ENCODE measurements at places on chromosomes 7 and 10. TPM values are rescaled to one million over a fixed set of nuclear protein-coding genes. Genes with fewer than 3 reads are reported as not detected.

DNA sequence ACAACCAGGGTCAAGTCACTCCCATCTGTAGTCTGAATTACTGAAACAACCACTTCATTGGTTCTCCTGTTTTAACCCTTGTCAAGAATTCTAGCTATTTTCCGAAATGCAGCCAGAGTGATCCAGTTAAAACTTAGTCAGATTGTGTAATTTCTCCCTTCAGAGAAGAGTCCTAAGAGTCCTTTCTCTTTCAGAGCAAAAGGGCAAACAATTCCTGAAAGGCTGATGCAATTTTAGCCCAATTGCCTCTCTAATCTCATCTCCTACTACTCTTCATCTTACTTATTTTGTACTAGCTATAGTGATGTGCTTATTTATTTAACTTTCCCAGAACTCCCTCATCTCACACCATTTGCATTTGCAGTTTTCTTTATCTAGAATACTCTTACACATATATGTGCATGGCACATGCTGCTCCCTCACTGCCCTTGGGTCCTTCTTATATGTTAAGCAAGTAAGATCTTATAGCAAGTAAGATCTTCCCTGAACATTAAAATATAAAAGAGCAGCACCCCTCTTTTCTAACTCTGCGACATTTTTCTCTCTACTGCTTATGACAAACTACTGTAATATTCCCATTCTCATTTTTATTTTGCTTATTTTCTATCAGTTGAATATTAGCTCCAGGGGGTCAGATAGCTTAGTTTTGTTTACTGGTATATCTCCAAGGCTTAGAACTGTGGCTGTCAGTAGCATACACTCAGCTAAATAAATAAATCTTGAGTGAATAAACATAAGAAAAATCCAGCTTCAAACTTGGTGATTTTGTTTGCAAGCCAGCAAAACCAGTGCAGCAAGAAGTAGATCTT lies 44.6 kb downstream of the HGF start:
- H3K27me3 ChIP-seq: no peaks in the 10 kb centered on the region
- no peak overlapping the region for H3K27ac ChIP-seq

DNA sequence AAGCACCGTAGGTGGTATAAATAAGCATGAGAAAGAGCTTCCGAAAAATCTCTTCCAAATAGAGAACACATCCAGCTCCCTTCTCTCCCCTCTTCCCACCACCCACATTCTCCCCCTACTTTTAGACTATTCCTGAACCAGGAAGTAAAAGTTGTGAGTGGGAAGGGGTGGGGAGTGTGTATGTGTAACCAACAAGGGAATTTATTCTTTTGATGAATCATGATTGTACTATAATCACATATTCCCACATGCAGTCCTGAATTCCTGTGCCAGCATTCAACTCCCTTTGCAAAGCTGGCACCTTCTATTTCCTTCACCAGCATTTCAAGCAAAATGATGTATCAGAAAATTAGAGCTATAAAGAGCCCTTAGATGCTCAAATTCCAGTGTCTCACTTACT lies 230.6 kb upstream of the CHRM2 start:
- H3K36me3 ChIP-seq: no peaks in the 10 kb centered on the region
- no peaks in the 10 kb centered on the region for H3K4me1 ChIP-seq
- no peaks in the 10 kb centered on the region for H3K27me3 ChIP-seq
- H3K27ac ChIP-seq: no peak overlapping the region

GRCh38 chr10:126062131-126063032 lies 166.0 kb downstream of the FANK1 start:
- DNase-seq: peak; percentile 77
- H3K27me3 ChIP-seq: peaks cover 5% of the 10 kb centered on the region
- no peak overlapping the region for H3K27ac ChIP-seq
- no peaks in the 10 kb centered on the region for H3K36me3 ChIP-seq

DNA sequence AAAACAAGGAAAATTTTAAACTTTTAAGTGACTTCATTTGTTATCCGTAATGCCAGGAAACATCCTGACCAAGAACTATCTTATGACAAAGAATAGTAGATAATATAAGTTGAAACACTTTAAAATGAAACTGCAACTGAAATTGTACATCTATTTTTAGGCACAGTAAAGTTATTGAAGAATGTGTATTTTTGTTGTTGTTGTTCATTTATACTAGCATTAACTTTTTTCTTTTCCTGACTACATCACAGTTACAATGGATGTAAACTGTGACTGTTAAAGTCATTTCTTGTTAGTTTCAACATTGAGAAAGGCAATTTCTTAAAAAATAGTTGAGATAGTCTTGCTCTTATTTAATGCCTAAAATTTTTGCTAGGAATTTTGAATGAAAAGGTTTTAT lies 2.6 kb downstream of the CPED1 start:
- peak overlapping the region; percentile 95 for H3K27ac ChIP-seq
- no peaks in the 10 kb centered on the region for H3K36me3 ChIP-seq
- no peak for DNase-seq
- no peaks in the 10 kb centered on the region for H3K27me3 ChIP-seq
- peak overlapping the region; percentile 55 for H3K4me3 ChIP-seq
- H3K4me1 ChIP-seq: peaks cover 46% of the 10 kb centered on the region

DNA sequence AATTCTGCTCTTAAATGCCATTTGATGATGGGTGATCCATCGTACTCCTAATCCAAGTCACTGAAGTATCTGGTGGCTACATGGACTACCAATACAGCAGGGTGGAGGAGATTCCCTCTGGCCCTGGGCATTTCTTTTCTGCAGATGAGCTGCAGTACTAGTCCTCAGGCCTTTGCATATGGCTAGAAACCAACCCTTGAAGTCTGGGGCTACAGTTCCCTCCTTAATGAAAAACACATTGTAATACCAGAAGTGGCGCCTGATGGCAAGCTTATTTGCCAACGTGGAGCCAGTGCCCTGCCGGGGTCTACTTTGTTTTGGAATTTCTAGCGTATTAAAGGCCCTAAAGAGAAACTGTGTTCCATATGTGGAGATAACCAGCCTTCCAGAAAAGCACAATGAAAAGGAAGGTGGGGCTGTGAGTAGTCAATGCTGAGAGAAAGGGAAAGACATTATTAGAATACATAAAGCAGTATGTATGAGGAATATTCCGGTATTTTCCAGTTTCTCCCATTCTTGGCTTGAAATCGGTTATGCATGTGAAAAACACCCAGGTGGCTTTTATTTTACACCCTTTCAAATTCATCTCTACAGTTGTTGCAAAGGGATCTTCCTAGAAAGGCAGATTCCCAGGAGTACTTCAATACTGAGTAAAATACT lies 368.8 kb downstream of the PRPF18 start:
- H3K4me3 ChIP-seq: no peak overlapping the region
- H3K4me1 ChIP-seq: peaks cover 10% of the 10 kb centered on the region
- no peaks in the 10 kb centered on the region for H3K36me3 ChIP-seq
- no peak overlapping the region for H3K27ac ChIP-seq
- no peaks in the 10 kb centered on the region for H3K27me3 ChIP-seq

The LRMDA gene
- 14.0 TPM for total RNA-seq

The SLC39A12 gene
- total RNA-seq: not detected

The SFRP5 gene
- 1.1 TPM for total RNA-seq

The TRIM50 gene
- 0.42 TPM for total RNA-seq

The PPP1R3C gene
- total RNA-seq: 149 TPM
